ENCODE measurements at places on chromosomes 11 and 22. TPM values are rescaled to one million over a fixed set of nuclear protein-coding genes. Genes with fewer than 3 reads are reported as not detected.

Gene ROBO3
- total RNA-seq, result 2.6 TPM

Gene AGBL2
- 1.1 TPM for total RNA-seq

Gene SLC22A6
- total RNA-seq, result not detected

Gene TRPC6
- total RNA-seq, result 0.36 TPM

GRCh38 chr11:77072851-77073327 lies 6.1 kb downstream of the CAPN5 start:
- ATAC-seq, result no peak

DNA sequence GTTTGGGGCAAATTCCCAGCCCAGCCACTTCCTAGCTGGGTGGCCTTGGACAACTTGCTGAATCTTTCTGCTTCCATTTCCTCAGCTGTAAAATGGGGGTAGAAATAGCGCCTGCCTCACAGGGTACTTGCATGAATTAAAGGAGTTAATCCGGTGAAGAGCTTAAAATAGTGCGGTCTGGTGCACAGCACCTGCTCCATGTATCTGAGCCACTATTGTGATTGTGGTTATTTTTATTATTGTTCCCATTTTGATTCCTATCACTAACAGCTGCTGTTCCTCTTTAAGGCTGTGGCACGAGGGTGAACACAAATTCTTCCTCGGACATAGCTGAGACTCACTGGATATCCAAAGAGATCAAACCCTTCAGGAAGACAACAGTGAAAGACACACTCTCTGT lies 46.9 kb upstream of the TP53I11 start:
- no peak for ATAC-seq
